Activated T-helper 1 cell treated with anti-CD3 and anti-CD28 coated beads, Interleukin-12 subunit alpha, Interleukin-12 subunit beta, Interleukin-2, Interleukin-4 antibody, amounts not matched to agents 30 ng/mL and 10 ng/mL and 1 ng/mL, durations not matched to agents 14 hours and 24 hours and 36 hours (primary cell): ENCODE measurements at places on chromosomes 5 and 9. TPM values are rescaled to one million over a fixed set of nuclear protein-coding genes. Genes with fewer than 3 reads are reported as not detected.

The IL3 gene
- 94.6 and 98.5 TPM in 2 replicates for total RNA-seq

The ADAMTS12 gene
- total RNA-seq: not detected in 2 replicates

The SLC4A9 gene
- not detected in 2 replicates for total RNA-seq

The RNF183 gene
- not detected in 2 replicates for total RNA-seq

The HSPB3 gene
- not detected in 2 replicates for total RNA-seq

The INSL6 gene
- total RNA-seq: not detected in 2 replicates

The FIBCD1 gene
- not detected in 2 replicates for total RNA-seq

The SLC6A19 gene
- total RNA-seq: not detected in 2 replicates

The PDE6A gene
- not detected in 2 replicates for total RNA-seq

The PCDHB9 gene
- not detected in 2 replicates for total RNA-seq

The ITGA2 gene
- total RNA-seq: 3.1 and 3.2 TPM in 2 replicates

The HSD17B3 gene
- total RNA-seq: not detected in 2 replicates

The PRDM9 gene
- total RNA-seq: not detected in 2 replicates

The F2RL1 gene
- total RNA-seq: 0.26 and 0.32 TPM in 2 replicates

The PAXX gene
- total RNA-seq: 79.4 and 84.5 TPM in 2 replicates

The SLC1A1 gene
- 0.05 TPM in 1 of 2 replicates, not detected in the other for total RNA-seq

The SPINK6 gene
- total RNA-seq: not detected in 2 replicates

The FEM1C gene
- 13.9 and 14.5 TPM in 2 replicates for total RNA-seq

The GLDC gene
- total RNA-seq: 1.4 and 1.8 TPM in 2 replicates

The TICAM2 gene
- 0.59 and 1.1 TPM in 2 replicates for total RNA-seq

The ADAMTS6 gene
- 0.86 and 1.3 TPM in 2 replicates for total RNA-seq

The GBGT1 gene
- 8.6 and 9.4 TPM in 2 replicates for total RNA-seq

The FBP2 gene
- total RNA-seq: not detected in 2 replicates

The CLTA gene
- total RNA-seq: 175 and 182 TPM in 2 replicates

The MLANA gene
- total RNA-seq: not detected in 2 replicates

The TAF11L5 gene
- total RNA-seq: not detected in 2 replicates

The ELOVL7 gene
- 0.34 and 0.49 TPM in 2 replicates for total RNA-seq

The CRB2 gene
- total RNA-seq: not detected in 2 replicates

The GFI1B gene
- not detected in 2 replicates for total RNA-seq

The TRAF1 gene
- total RNA-seq: 136 and 138 TPM in 2 replicates

The TAL2 gene
- total RNA-seq: 0.31 TPM in 1 of 2 replicates, not detected in the other

The MARVELD2 gene
- 0.23 and 0.32 TPM in 2 replicates for total RNA-seq

The C9orf153 gene
- total RNA-seq: 0.34 TPM in 1 of 2 replicates, not detected in the other

The PIP5K1B gene
- total RNA-seq: 77.4 and 78.5 TPM in 2 replicates

The S1PR3 gene
- total RNA-seq: 3.0 and 3.3 TPM in 2 replicates

The CCDC180 gene
- 0.83 and 2.4 TPM in 2 replicates for total RNA-seq

The GABBR2 gene
- total RNA-seq: not detected in 2 replicates
